Fibroblast of skin of right biceps (primary cell): ENCODE measurements at places on chromosomes 7 and 10.

DNA sequence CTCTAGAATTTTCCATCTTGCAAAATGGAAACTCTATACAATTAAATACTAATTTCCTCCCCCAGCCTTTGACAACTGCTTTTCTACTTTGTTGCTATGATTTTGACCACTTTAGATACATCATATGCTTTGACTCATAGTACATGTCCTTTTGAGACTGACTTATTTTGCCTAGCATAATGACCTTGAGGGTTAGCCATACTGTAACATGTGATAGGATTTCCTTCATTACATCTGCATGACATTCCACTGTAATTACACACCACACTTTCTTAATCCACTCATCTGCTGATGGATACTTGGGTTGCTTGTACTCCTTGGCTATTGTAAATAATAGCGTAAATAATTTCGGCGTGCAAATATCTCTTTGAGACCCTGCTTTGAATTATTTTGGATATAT is 127.7 kb downstream of the JAZF1 start:
- DNase-seq = peak; percentile 84

DNA sequence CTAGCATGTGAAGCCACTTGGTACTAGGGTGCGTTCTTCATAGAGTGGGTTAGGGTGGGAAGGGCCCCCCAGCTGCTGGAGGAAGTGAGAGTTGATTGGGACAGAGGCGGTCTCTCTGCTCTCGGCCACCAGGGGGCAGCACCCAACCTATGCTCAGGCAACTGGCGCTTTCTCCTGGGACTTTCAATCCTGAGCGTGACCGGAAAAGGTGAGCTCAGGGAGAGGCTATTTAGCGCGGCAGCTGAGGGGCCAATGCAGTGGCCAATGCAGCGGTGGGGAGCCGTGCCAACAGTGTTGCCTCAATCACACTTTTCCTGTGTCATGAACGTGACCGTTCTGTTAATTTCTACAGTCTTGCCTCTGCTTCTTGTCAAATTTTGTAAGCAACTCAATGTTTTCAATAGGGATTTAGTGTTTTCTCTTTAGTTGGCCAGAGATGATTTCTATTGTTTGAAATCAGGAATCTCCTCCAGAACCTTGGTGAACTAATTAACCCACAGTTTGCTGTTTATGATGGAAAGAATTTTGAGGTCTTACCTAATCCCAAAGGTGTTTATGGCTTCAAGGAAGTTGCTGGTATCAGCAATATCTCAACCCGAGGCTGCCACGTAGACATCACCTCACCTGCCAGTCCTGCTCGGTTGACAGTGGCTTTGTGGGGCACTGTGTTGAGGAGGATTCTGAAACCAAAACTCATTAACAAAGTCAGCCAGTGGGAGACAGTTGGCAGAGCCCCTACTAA is 67.9 kb upstream of the PDZD8 start:
- peak; percentile 88 for DNase-seq

GRCh38 chr10:42960491-42960990 is 116.3 kb upstream of the RET start:
- peak; percentile 12 for DNase-seq

GRCh38 chr7:99828811-99829210 is 998 bp downstream of the CYP3A43 start:
- DNase-seq = no peak

DNA sequence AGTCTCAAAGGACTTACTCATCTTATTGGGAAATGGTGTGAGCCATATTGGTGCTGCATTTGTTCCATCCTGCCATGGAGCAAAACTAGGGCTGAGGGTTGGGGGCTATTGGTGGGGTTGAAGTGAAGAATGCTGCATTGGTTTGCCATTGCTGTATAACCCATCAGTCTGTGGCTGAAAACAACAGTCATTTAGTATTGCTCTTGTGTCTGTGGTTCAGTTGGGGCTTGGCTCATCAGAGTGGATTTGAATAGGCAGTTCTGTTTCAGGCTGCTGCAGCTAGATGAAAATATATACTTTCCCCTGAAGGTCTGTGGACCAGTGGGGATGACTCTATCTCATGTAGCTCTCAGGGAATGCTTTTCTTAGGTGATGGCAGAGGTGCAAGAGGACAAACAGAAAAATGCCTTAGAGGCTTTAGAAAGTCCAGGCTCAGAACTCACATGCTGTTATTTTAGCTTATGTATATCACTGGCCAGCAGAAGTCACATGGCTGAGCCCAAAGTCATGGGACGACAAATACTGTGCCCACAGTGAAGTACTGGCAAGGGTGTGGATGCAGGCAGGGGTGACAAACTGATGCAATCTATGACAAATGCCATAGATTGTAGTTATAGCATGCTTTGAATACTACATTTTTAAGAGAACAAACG is 15.2 kb upstream of the EXOC6 start:
- no peak for DNase-seq

- no peak for DNase-seq
These were observed 89.9 kb downstream of the DNAJB6 start for GRCh38 chr7:157426463-157427301.

GRCh38 chr10:1570416-1571051 is 166.8 kb downstream of the ADARB2 start:
- DNase-seq = no peak

DNA sequence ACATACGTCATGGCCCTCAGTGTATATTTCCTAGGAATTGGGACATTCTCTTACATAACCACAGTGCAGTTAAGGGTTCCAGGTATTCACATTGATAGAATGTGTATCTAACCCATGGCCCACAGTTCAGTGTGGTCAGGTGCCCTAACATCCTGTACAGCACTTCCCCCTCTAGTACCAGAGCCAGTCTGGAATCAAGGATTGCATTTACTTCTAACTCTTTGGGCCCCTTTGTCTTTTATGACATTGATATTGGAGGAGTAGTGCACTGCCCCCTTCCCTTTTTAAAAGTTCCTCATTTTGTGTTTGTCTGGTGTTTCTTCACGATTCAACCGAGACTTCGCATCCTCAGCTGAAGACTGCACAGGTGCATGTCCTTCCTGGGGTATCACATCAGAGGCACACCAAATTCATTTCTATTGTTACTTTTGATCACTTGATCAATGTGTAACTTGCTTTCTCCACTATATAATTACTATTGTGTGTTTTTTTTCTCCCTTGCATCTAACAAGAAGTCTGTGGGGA is 22.4 kb upstream of the NPFFR1 start:
- DNase-seq = no peak

DNA sequence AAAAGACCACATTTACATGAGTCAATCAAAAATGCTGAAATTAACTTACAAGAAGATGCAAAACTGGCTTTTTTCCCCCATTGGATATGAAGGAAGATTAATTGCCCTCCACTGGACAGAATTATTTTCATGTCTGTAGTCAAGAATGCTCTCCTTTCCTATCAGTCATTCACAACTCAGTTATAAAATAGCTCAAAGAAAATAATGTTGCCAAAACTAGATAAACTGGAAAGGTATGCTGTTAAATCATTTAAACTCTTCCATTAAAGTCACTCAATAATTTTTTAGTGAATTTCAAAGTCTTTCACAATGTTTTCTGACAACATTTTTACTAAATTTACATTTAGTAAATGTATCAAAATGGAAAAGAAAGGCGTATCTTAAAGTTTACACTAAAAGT is 384.5 kb downstream of the HGF start:
- DNase-seq = no peak

- DNase-seq = no peak
These were observed 86.5 kb downstream of the PLXNA4 start for GRCh38 chr7:132489776-132490237.

- no peak for DNase-seq
These were observed 79.1 kb downstream of the CCSER2 start for GRCh38 chr10:84407388-84408049.

DNA sequence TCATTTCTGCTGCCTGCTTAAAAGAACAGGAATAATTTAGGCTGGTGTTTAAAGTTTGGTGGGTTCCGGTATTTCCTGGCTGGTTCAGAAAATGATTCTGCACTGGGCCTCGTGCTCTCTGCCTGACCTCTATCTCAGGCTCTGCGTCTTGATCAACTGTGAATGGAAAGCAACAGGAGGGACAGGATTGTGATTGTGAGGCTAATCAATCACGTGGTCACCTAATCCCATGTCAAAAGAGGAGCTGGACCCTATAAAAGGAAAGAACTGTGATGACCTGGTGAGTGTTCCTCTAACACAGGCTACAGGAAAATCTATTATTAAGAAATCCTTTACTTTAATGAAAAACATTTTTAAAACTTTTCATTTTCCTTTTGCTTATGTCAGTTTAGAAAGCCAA is at the start of gene DHX32:
TSS of gene DHX32 (minus strand) at position 101 of the 400 bp plus-strand sequence. CDS start 468 bp downstream, outside the sequence.
- DNase-seq = no peak

DNA sequence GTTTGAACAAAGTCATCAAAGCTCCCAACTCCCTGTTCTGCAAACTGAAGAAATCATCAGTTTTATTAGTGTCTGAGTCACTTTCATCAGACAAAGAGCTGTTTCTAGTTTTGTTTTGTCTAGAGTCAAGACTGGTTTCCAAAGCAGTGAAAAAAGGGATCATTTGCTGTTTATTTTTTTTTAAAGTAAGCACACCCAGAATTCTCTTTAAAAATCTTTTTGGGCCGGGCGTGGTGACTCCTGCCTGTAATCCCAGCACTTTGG is 972.0 kb upstream of the CELF2 start:
- DNase-seq = peak; percentile 26

DNA sequence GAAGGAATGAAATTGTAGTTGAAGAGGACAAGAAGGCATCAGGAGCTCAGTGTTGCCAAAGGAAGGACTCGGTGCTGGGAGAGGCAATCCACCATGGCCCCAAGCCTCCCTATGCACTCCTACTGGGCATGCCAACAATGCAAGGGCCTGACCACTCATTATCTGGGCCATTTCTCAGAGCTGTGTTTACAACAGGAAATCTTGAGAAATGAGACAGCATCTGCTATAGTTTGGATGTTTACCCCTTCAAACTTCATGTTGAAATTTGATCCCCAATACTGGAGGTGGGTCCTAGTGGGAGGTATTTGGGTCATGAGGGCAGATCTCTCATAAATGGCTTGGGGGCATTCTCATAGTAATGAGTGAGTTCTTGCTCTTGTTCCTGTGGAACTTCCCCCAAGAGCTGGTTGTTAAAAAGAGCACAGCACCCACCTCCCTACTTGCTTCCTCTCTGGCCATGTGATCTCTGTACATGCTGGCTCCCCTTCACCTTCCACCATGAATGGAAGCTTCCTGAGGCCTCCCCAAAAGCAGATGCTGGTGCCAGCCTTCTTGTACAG is 50.8 kb upstream of the AOAH start:
- DNase-seq = no peak

DNA sequence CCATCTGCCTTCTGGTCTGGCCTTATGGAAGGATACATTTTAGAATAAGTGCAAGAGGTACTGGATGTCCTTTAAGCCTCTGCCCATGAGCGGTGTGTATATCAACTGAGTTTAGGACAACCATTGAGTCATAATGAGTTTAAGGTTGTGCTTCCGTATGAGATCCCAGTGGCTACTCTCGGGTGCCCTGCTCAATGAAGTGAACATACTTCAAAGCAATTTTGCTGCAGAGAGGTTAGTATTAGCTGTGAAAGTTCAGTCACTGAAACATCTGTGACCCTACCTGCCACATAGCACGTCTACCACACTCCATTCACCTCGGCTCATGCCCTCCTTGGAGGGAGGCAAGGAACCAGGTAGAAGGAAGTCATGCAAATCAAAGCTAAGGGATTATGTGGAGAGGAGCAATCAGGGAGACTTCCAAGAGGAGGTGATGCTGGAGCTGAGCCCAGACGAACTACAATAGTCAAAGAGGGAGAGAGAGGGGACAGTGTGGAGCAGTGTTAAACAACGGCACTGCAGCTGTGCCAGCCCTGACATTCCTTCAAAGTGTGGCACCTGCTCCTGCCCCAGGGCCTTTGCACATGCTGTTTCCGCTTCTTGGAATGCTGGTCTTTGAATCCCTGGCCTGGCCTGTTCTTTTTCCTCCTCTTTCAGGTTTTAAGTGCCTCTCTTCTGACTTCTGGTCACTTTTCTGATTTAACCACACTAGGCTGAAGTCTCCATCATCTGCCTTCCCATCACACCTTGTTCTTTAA is 25.4 kb downstream of the BTBD16 start:
- no peak for DNase-seq

DNA sequence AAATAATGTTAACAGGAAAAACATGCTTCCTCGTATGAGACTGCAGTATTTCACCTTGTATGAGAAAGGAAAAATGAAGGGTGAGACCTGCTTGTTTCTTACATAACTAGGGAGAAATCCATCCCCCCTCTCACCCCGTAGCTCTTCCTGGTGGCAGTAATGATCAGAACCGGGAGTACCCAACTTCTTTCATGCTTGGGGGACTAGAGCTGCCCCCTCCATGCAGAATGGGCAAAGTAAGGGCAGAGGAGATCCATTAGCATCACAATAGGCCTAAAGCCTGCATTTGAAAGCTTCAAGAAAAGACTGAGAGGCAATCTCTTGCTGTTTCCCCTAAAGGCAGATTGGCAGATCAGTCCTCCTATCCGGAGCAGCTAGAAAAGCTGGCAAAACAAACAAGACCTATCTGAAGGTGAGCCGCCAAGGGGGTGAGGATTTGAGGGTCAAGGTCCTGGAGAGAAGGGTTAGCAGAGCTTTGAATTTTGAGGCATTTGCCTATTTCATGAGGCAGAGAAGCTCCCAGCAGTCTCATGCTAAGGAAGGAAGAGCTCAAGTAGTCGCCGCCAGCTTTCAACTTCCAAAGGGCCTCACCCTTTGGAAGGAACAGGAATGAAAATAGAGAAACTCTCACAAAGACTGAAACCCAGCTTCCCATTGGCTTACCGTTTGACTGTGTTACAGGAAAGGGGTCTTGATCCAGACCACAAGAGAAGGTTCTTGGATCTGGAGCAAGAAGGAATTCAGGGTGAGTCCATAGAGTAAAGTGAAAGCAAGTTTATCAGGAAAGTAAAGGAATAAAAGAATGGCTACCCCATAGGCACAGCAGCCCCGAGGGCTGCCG is 36.2 kb downstream of the BAG3 start:
- no peak for DNase-seq

DNA sequence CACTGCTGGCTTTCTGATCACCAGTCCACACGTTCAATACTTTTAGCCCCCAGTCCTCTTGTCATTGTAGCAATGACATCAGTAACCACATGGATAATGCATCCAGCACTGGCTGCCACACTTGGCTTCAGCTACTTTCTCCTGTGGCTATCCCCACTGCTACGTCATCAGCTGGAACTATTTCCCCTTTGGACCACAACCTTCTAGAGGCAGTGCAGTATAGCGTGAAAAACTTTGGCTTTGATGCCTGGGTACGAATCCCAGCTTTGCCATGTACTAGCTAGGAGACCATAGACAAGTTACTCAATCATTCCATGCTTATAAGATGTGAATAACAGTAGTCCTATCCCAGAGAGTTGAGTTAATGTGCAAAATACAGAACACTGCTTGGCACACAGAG is 63.2 kb downstream of the CCDC3 start:
- no peak for DNase-seq

- DNase-seq = peak; percentile 63
These were observed 142.9 kb upstream of the PCGF5 start for GRCh38 chr10:91077549-91078071.

GRCh38 chr7:84092207-84092606 is 102.4 kb downstream of the SEMA3A start:
- peak; percentile 39 for DNase-seq

DNA sequence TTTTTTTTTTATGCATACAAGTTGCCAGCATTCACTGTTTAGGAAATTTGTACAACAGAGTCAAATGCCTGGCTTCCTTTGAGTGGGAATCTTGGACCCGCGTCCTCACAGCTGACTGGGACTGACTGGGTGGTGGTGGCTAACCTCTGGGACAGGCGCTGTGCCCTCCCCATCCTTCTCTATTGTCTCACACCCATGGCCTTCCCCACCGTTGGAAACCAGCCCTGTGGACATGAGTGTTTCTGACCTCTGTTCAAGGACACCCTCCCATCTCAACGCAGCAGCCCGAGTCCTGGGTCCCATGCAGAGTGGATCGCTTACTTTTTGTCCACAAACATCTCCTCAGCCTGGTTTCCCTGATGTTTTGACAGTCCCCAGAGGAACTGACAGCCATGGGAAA is 125.1 kb upstream of the PPIF start:
- DNase-seq = no peak
